Omental fat pad (tissue), 4 donors: ENCODE measurements at places on chromosomes 3 and 15.

- no peak for DNase-seq
These were observed 4.8 kb downstream of the FBLN2 start for GRCh38 chr3:13553686-13554085.

DNA sequence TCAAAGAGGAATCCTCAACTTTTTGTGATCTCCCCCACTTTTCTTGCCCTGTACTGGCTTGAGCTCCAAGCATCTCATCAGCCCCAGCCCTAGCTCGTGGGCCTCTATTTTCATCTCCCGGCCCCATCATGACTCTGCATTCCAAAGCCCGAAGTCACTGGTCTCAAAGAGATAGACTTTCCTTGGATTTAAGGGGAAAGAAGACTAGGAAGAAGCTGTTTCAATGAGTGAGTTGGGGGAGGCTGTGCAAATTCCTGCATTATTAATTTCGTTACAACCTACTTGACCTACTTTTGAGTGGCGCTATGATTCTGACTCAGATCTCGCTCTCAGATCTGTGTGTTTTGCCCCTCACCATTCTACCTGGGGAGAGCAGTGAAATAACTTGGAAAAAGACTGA, 266.6 kb upstream of the TBL1XR1 start:
- no peak for DNase-seq

GRCh38 chr3:64856977-64857516, 169.2 kb upstream of the ADAMTS9 start:
- DNase-seq = no peak

DNA sequence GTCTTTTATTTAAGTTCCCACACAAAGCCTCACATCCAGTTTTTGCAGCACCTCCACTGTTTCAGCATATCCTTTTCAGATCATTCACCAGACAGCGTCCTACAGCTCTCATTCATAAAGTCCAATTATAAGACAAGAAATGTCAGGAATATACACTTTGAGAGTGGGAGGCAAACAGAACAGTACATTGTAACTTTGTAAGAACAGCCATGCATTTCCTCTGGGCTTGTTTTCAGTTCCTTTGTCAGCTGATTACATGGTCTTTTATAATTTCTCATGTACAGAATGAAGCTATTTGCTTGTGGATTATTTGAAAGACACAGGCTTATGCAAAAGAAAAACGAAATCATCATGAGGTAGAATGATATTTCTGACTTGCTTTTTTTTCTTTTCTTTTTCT, 85.7 kb downstream of the SOX2 start:
- no peak for DNase-seq

DNA sequence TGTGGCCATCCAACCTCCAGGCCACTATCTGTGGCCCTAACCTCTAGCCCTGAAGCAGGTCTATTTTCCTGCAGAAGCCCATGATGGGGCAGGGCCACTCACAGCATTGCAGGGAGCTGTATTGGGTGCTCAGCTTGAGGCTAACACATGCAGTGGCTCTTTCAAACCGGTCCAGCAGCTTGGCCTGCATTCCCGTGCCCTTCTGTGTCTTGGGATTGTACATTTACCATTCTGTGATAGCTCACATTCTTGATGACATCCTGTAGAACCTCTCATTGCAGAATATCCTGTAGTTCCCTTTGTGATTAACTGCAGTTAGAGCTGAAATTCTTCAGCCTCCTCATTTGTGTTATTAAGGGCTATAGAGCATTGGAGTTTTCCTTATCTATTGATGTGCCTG, 60.8 kb upstream of the ANKRD34C start:
- DNase-seq = no peak

DNA sequence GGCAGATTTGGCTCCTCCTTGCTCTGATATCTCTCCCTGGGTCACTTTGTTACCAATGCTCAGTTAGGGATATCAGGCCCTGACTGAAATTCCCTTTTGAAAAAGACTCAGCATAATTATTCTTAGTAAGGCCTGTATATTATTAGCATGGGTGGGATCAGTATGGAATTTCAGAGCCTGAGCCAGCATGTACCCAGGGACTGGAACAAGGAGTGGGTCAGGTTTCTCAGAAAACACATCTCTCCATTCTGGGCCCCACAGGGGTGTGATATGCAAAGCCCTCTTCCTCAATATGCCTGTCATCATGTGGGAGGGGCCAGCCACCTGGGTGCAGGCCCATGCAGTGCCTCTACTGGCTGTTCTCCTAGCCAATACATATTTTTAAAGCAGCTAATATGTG, 423.2 kb downstream of the EPHB1 start:
- no peak for DNase-seq
